ENCODE measurements at places on chromosomes 3 and 15.

DNA sequence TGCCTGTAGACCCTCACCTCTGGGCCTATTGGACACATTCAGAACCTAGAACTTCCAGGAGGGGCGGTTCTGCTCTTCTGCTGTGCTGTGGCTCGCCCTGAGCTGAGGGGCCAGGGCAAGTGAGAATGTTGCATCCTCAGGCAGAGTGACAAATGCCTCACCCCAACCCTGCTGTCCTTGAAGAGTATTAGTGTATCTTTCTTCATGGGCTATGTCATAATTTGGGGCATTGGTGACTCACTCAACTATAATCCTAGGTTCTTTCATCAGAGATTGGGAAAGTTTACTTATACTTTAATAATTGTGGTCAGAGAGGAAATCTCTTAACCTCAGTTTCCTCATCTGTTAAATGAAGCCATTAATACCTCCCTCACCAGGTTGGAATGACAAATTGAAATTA is 143.8 kb downstream of the SV2B start:
- no peak for DNase-seq

DNA sequence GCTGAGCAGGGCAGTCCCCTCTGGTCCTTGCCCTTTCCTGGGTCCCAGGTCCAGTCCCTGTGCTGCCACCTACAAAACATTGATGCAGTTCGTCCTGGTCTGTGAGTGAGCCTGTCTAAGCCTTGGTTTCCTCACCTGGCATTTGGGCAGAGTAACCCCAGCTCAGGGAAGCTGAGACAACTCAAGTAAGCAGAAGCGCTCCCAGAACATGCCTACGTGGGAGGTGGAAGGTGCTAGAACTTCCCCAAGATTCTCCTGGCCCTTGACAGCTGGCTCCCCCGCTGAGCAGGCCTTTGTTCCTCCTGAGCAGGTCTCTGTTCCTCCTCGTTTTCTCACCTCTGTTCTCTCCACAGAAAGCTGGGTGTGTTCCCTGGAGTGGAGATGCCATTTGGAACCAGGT is 30.5 kb downstream of the PRR20G start:
- no peak for DNase-seq

GRCh38 chr3:114411811-114412803 is 118.3 kb downstream of the TIGIT start:
- no peak for DNase-seq

- no peak for DNase-seq
These were observed 91.5 kb upstream of the CMC1 start for GRCh38 chr3:28149960-28150359.

DNA sequence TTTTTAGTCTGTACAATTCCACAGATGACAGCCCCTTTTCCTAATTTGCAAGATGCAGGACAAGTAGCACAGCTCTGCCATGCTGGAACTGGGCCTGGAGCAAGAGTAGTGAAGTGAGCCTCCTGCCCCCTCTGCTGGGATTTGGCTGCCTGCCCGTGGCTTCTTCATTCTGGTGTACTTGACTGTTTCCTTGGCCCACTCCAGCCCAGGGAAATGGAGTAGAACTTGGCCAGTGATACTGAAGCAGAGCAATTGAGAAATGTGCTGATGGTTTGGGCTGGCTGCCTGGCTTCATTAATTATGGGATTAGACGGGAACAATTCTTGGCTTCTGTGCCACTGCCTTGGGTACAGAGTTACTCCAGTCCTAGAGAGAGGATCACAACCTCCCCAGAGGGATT is 2.8 kb downstream of the GPD1L start:
- no peak for DNase-seq

DNA sequence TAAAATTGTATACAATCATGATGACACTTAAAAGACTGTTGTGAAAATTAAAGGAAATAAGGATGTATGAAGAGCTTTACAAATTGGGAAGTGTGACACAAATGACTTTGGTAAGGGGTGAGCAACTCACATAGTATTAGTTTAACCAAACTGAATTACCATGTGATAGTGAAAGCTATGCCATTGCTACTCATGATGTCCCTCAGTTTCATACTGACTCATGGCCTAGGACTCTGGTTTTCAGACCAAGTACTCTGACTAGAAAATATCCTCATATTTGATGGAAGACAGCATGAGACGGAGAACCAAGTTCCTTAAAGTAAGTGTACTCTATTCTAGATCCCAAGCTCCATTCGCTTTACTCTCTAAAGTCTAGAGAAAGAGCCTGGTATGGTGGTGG is 203.2 kb upstream of the ICE2 start:
- DNase-seq: no peak

DNA sequence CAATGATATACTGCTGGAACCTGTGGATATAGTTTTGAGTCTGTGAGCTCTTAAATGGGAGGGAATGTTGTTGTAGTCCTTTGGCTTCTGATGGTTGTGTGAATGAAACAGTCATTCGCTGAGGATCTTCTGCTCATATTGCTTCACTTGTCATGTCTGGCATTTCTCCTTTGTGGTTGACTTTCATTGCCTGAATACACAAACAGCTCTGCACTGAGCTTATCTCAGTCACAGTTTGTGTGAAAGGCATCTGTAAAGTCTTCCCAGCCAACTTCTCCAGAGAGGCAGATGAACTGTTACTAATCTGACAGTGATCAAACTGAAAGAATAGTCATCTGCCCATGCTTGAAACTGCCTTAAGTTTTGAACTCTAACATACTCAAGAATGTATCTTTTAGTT is 59.8 kb downstream of the TMED3 start:
- DNase-seq: no peak

DNA sequence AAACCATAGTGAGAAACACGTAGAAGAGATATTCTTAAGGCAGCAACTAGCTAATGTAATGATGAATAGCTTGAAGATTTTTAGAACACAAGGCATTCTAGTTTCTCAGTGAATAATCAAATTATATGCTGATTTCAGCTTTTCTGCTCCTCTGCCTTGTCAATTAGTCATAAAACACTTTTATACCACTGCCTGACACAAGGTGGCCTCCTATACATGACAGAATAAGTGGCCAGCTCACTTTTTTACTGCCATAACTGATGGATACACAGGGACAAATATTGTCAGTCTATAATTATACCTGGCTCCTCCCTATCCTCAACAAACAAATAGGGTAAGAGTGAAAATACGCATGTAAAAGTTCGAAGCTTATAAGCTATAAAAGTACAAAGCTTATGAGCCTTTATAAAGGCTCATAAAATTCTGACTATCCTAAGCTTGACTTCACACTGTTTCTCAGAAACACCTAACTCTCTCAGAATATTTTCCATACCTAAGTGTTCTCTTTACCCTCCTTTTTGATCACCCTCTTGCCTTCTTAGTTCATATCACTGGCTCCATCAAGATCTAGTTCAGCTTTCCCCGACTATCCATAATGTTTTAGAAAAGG is 81.6 kb downstream of the HERC1 start:
- peak; percentile 17 for DNase-seq

- DNase-seq: no peak
These were observed 7.6 kb upstream of the PPP1R2 start for GRCh38 chr3:195550723-195551122.

DNA sequence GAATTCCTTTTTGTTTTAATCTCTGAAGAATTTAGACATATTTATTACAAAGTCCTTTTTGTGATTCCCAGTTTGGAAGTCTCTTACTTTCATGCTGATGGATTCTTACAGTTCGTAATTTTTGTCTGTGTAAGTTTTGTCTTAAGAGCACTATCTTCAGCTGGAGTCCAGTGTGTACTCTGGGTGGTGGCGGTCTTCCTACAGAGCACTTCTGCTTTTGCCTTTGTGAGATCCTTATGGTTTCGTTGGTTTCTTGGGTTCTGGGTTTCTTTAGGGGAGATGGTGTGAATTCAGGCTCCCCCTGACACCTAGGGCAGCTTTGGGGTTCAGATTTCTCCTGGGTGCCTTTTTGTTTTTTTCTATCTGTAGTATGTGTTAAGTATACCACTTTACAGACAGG is 45.3 kb downstream of the PLS1 start:
- DNase-seq: no peak

DNA sequence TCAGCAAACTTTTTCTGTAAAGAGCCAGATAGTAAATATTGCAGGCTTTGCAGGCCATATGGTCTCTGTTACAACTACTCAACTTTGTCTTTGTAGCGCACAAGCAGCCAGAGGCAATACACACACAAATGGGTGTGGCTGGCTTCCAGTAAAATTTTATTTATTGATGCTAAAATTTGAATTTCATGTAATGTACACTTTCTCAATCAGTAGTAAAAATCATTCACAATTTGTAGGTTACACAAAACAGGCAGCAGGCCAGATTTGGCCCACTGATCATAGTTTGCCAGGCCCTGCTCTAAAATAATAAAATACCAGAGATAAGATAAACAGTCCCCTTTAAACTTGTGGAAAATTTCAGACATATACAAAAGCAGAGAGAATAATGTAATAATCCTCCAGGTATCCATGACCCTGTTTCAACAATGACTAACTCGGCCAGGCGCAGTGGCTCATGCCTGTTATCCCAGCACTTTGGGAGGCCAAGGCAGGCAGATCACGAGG is 330.3 kb downstream of the SHQ1 start:
- DNase-seq: no peak

GRCh38 chr3:732326-732928 is 360.4 kb upstream of the CNTN6 start:
- DNase-seq: no peak

- no peak for DNase-seq
These were observed 212.5 kb upstream of the COL8A1 start for GRCh38 chr3:99425930-99426329.

GRCh38 chr15:79978655-79979514 is 7.9 kb upstream of the BCL2A1 start:
- no peak for DNase-seq

GRCh38 chr15:71410347-71410746 is 295.1 kb downstream of the THSD4 start:
- no peak for DNase-seq

GRCh38 chr3:144791034-144791433 is 819.4 kb downstream of the DIPK2A start:
- no peak for DNase-seq

DNA sequence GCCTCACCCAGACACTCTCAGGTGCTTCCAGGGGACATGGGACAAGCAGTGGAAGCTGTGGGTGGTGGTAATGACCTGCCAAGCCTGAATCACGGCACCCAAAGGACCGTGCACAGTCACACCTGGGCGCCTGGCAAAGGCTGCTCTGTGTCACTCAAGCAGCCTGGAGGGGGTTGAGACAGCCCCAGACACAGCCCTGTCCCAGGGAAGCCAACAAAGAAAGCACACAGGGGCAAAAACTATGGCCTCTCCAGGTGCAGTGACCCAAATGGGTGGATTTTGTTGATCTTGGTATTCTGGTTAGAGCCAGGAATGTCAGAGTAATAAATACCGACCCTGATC is 15.0 kb upstream of the OCA2 start:
- no peak for DNase-seq

- no peak for DNase-seq
These were observed 82.0 kb downstream of the NR2E3 start for GRCh38 chr15:71892335-71892734.

GRCh38 chr3:183541738-183542137 is 13.8 kb downstream of the KLHL6 start:
- DNase-seq: no peak

- DNase-seq: no peak
These were observed 346.3 kb upstream of the UMPS start for GRCh38 chr3:124383846-124384466.

DNA sequence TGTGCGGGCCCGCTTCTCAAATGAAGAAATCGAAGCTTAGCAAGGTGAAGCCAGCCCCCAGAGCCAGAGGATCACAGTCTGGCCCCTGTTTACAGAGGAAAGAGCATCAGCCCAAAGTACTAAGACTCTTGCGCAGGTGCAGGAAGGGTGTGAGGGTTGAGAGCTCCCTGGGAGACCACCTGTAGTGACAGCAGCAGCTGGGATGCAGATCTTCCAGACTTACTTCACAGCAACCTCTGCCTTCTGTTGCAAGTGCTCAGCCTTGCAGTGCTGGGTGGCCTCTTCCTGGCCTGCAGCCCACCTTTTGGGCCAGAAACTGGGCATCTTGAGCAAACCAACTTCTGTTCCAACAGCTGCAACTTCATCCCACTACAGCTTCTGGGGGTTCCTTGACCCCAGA is 19.7 kb downstream of the SPATA12 start:
- no peak for DNase-seq

DNA sequence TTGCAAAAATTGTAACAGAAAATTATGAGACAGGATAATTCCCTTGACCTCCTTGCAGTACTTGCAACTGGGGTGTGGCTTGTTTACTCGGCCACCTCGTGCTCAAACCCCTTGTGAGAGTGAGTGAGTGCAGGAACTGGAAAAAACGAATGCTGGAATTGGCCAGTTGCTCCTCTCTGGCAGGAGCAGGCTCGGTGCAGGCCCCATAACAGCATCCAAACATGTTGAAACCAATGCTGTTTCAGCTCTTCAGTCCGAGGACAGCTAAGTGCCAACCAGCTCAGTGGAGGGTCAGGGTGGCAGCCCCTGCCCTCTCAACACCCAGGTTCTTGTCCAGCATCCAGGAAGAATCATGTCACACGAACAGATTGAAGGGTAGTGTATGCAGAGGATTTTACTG is 36.9 kb downstream of the METTL6 start:
- DNase-seq: no peak

GRCh38 chr15:90210593-90210992 is 9.5 kb downstream of the SEMA4B start:
- DNase-seq: no peak

- DNase-seq: no peak
These were observed 487 bp upstream of the HES1 start for GRCh38 chr3:194135516-194135805.

DNA sequence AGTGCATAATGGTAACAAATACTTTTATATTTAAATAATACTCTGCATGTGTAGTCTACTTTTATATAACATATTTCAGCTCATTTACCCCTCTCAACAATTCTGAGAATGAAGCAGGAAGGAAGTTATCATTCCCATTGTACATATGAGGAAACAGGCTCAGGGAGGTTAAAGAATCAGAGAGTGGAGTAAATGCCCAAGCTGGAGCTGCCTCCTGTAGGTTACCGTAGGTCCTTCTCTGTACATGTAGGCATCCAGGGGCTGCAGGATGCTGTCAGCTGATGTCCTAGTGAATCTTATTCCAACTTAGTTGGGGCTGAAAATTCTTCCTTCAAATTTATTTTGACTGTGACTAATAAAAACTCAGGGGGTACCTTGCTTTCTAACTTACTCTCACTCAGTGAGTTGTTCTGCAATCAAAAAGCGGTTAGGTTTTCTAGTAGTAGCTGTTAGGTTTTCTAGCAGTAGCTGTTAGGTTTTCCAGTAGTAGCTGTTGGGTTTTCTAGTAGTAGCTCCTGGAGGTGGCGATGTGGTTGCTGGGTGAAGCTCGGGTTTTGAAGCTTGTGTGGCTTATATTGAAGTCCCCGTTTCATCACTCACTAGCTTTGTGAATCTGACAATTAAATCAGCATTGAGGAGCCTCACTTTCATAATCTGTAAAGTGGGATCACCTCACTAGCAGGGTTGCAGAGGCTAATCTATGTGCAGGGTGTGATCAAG is 357.0 kb downstream of the NR2F2 start:
- no peak for DNase-seq

DNA sequence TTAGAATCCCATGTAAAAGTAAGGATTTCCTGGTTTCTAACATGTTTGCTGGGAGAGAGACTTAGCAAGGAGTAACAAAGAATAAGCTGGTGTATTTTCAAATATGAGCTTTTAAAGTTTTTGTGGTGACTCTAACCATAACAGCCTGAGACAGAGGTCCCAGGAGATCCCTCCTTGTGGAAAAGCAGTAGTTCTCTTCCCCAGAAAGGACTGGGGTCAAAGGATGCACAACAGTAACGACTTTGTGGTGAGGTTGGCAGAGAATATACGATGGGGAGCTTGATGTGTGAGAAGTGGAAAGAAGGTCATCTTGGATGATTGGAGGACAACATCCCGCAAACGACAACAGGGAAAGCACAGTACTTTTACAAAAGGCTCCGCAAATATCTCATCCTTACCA is 38.2 kb downstream of the ABHD5 start:
- DNase-seq: no peak

All from NCI-H748 treated with DMSO at 0.1 percent for 48 hours (cell line).